NCI-H1417 treated with DMSO at 0.1 percent for 48 hours (cell line): ENCODE measurements at places on chromosomes 7 and 10.
A peak's percentile ranks its signal among the peaks of the same experiment; 100 is the strongest.

DNA sequence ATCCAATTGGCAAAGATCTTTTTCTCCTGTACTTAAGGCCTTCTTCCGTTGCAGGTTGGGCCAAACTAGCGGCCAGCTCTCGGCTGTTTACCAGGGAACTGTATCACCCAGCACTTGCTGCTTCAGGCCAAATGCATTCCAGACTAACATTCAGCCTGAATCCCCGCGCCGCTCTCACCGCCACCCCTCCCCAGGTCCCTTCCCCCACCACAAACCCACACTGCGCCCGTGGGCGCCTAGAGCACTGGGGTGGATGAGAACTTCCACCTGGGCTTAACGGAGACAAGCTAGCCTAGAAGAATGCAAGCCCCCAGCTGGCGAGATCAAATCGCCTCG is 676 bp downstream of the TCAF1 start:
- DNase-seq = peak; percentile 65

DNA sequence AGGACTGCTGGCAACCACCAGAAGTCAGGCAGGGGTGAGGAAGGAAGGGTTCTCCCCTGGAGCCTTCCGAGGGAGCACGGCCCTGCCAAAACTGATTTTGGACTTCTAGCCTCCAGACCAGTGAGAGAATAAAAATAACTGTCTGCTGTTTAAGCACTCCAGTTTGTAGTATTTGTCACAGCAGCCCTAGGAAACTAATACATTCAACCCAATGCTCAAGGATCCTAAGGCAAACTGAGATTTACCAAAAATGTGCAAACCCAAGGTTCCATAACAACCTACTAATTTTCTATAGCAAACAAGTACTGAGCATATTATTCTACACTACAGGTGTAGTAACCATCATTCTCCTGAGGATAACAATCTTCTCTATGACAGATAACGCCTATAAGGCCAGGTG is 18.6 kb downstream of the ARHGAP12 start:
- DNase-seq = no peak

DNA sequence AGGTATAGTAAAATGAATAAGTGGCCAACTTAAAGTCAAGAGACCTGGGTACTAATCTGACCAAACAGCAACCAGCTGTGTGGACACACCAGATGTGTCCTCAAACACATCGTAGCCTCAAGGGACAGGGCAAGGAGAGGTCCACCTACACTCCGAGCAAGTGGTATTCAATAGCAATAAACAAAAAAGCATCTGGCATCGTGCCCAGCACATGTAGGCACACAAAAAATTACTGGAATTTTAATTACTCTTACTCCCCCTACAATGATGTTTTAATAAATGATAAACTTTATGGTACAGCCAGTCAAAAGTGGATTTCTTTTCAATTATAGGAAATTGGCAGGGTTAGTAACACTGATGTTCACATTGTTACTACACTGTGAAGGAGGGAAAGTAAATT is 3.5 kb upstream of the RGS10 start:
- DNase-seq = no peak

DNA sequence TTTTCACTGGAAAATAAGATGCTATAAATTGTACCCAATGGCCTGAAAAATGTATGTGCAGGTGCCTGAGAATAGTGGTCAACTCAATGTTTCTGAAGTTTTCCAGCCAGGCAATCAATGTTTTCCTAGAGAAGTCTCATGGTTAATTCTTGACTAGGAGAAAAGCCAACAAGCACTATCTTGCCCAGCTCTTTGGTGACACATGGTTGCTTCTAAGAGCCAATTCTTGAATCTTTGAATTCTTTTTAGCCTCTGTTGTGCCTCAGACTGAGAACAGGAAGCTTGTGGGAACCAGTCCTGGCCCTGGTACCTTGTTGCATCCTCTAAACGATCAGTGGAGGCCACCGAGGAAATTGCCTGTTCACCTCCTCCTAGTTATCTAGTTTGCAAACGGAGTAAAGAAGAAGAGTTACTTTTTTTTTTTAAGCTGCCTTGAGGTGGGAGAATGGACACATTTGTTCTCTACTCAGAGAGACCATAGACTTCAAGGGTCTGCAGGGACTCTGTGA is 144.0 kb upstream of the MKLN1 start:
- DNase-seq = no peak

DNA sequence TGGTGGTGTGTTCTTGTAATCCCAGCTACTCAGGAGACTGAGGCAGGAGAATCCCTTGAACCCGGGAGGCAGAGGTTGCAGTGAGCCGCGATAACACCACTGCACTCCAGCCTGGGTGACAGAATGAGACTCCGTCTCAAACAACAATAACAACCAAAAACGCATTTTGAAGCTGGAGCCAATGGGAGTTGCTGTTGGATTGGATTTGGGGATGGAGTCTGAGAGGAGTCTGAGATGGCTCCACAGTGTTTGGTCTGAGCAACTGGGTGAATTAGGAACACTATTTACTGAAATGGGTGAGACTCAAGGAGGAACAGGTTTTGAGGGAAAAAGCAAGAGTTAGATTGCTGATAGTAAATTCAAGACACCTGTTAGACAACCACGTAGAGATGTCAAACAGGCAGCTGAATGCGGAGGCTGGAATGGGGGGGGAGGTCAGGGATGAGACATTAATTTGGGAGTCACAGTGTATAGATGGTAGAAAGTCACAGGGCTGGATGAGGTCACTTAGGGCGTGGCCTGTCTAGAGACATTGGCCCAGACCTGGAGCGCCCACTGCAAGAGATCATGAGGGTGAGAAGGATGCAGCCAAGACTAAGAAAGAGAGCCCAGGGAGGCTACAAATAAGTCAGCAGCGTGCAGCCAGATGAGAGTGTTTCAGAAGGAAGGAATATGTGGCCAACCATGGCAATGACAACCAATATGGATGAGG is 56.4 kb downstream of the CYCS start:
- no peak for DNase-seq

- DNase-seq = no peak
Observed at GRCh38 chr7:130844811-130845580, 111.0 kb upstream of the KLF14 start.

- DNase-seq = no peak
Observed at GRCh38 chr7:9083837-9084236, 650.4 kb downstream of the NXPH1 start.

GRCh38 chr10:97858001-97858439 is 8.4 kb downstream of the GOLGA7B start:
- DNase-seq = no peak

DNA sequence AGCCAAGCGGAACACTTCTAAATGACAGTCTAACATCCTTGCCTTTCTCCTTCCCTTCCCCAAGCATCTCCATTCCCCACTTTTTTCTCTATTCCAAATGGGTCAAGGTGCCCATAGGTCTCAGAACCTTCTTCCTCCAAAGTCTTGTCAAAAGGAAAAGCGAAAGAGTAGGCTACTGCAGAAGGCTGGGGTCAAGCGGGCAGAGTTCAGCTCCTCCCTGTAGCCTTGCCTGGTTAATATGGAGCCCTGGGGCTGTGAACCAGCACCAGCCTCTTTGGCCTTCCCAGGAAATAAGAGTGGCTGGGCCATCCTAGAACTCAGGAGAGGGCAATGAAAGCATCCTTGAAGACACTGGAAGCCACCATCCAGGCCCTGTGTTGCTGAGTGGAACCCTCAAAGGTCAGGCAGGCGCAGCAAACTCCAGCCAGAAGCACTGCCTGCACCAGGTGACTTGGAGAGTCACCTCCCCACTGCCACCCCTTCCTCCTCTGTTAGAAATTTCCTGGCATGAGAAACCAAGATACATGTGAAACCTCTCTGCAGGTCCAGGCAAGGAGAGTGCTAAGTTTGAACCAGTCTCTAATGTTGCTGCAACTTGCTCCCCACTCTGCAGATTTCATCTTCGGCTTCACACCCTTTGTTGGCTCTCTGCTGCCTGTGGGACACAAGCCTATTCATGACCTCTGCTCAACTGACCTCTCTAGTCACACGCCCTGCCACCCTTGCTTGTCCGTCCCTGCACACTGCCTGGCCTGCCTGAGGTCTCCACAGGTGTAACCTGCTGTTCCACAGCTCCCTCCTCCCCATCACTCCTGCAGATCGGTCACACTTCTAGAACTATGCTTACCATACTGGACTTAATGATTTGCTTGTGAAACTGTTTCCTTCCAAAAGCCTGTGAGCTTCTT is 74.9 kb downstream of the SH3PXD2A start:
- no peak for DNase-seq

GRCh38 chr10:73796766-73797165 is 11.4 kb downstream of the ZSWIM8 start:
- DNase-seq = no peak

- no peak for DNase-seq
Observed at GRCh38 chr7:21886396-21886795, 59.3 kb downstream of the CDCA7L start.

DNA sequence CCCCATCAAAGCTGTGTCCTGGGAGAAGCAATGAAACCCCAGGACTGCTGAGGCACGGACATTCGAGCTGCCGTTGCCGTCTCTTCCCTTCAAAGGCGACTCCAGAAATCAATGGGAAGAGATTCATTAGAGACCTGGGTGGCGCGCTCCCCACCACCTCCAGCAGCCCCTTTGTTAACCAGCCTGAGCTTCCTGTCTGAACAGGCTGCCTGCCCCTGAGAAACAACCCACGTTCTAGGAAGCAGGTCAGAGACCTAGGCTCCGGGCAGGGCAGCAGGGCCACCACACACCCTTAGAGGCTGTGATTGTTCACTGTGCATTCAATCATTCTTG is 110.9 kb upstream of the PPIF start:
- DNase-seq = no peak

- no peak for DNase-seq
Observed at GRCh38 chr10:30709700-30710358, 80.3 kb upstream of the LYZL2 start.

DNA sequence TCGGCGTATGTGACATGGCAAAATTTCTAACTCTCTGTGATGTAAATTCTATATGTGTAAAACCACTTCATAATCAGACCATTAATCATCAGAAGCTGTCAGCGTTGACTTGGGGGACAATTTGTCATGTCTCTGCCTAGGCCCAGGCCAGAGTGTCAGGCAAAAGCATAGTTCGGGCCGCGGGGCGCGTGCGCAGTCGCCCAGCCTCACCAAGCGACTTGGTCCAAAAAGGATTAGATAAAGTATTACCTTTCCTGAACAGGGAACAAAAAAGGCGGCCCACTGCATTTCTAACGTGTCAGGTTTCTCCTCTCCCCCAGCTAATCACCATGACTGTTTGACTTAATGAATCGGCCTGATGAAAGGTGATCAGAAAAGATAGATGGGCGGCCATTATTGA is 114.2 kb downstream of the EBF3 start:
- DNase-seq = no peak

DNA sequence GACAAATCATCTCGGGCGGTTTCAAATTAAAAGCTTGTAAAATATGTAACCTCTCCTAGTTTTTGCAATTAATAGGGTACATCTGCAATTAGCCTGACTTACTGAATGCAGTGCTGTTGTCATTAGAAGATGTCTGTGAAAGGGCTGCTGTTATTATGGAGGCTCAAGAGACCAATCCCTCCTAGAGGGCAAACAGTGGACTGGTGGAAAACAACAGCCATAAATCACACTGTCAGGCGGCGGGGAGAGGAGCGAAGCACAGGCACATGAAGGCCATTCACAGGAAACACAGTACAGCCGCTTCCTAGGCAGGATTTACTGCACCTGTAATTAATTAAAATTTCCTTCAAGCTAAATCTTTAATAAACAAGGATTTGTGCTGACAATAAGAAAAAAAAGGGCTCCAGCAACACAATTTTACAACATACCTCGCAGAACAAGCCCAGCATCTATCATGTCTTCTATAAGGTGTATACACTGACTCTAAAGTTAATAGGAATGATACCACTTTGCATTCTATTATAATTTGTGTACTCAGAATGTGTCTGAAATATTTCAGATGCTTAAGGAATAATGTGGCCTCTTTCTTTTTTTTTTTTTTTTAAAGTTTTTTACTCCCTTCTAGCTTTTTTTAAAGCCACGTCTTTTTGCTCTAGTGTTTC is 50.7 kb downstream of the ERCC6 start:
- peak; percentile 76 for DNase-seq

DNA sequence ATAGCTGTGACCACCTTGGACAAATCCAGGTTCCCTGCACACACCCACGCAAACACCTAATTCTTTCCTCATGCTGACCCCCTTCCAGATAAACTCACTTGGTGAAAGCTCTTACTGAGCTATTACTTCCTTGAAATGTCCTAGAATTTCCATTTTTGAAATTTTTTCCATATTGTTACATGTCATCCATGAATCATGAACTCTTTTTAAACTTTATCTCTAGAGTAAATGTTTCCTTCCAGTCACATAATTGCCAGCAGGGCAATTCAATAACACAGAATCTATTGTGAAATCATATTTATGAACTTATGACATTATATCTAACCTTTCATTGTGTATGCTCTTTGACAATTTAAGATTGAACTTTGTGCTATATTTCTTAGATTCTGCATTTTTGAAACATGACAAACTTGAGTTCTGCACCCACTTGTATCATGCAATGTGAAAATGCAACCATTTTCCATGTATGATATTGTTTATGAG is 26.8 kb upstream of the FGL2 start:
- no peak for DNase-seq

DNA sequence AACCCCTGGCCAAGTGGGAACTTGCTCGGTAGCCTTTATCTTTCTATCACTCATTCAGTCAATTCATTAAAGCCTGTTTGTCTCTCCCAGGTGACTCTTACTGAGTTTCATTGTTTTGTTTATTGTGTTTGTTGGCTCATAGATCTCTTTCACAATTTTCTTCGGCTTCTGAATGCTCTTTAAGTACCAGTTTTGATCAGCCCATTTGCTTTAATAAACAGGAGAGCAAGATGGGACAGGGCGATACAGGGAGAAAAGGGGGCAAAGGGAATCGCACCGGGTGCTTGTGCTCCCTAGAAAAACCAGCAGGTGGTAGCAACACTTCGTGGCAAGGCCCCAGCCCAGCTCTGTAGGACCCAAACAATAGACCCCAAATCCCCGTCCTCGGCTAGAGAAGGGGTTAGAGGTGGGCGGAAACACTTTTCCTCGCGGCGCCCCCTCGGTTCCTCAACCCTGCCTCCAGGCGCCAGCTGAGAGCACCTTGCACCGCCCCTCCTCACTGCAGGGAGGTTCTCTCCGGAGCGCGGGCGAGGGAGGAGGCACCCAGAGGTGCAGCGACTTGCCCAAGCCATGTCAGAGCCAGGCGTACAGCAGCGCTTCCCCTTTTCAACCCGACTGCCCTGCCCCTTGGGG is 1.0 kb upstream of the EPHB6 start:
- no peak for DNase-seq

GRCh38 chr7:31307972-31308371 is 32.6 kb downstream of the NEUROD6 start:
- DNase-seq = no peak

- peak; percentile 11 for DNase-seq
Observed at GRCh38 chr10:118045837-118046394, 825 bp downstream of the RAB11FIP2 start.

DNA sequence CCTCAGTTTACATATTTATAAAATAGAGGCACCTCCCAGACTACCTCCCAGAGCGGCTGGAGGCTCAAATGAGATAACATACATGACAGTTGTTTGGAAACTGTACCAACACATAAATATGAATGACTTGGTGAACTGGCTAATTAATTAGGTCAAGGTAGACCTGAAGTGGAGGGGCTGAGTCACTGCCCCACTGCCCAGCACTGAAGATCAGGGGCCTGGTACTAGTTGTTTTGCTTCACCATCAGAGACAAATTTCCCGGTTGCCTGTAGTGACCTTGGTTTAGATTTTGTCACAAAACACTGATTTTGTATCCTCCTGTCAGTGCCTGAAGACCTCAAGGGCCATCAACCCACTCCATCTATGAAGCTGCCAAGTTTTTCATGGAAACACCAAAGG is 41.8 kb downstream of the JAZF1 start:
- DNase-seq = no peak
